ENCODE measurements at places on chromosomes 16 and 17.
A peak's percentile ranks its signal among the peaks of the same experiment; 100 is the strongest.

DNA sequence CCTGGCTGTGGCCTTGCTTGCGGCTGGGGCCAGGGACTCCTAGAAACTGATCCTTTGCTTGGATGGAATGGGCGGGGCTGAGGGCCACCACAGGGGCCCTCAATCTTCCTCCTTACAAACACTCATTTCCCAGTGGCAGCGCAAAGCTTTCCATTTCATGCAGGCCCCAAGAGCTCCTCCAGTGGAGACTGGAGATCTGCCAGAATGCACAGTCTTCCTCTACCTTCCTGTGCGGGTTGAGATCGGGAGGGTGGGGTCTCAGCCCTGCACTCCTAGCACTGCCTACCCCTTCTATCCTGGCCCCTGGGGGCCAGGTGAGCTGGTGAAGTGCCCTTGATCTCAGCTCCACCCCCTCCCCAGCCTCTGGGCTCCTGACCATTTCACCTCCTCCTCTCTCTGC is 1.7 kb downstream of the NRN1L start:
- DNase-seq, result no peak

- DNase-seq, result no peak
Measured at GRCh38 chr17:7238420-7239090, 702 bp downstream of the PHF23 start.

GRCh38 chr17:81170727-81171494 is 4.9 kb upstream of the AATK start:
- peak; percentile 50 for DNase-seq

DNA sequence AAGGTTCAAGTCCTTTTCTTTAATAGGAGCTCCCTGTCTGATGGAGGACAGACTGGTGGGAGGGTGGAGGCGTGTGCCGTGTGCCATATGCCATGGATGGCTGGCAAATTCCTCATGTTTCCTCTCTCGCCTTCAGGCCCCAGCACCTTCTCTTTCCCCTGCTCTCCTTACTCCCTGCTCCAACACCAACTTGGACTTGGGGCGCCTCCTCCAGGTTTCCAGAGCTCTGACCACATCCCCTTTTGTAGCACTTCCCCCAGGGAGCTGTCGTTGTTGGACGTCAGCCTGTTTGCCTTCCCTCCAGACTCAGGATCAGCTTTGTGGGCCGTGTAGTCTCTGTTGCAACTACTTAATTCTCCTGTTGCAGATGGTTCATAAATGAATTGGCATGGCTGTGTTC is 30.7 kb downstream of the TMC7 start:
- DNase-seq, result no peak

DNA sequence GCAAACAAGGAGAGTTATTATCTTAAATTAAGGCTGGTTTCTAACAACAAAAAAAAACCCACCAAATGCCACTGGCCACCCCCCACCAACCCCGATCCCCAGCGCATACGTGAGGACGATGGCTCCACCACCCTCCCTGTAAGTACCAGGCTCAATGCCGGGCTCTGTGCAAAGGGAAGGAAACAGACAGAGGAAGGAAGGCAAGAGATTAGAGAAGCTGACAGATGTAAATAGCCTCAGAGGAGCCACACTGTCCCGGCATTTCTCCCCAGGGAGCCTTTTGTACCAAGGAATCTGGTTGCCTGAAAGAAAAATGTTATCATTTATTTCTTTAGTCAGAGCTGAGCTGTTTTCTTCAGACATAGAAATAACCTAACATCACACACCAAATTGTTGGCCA is 13.1 kb downstream of the SOST start:
- no peak for DNase-seq

GRCh38 chr17:9090641-9091096 is 69.4 kb downstream of the NTN1 start:
- no peak for DNase-seq

DNA sequence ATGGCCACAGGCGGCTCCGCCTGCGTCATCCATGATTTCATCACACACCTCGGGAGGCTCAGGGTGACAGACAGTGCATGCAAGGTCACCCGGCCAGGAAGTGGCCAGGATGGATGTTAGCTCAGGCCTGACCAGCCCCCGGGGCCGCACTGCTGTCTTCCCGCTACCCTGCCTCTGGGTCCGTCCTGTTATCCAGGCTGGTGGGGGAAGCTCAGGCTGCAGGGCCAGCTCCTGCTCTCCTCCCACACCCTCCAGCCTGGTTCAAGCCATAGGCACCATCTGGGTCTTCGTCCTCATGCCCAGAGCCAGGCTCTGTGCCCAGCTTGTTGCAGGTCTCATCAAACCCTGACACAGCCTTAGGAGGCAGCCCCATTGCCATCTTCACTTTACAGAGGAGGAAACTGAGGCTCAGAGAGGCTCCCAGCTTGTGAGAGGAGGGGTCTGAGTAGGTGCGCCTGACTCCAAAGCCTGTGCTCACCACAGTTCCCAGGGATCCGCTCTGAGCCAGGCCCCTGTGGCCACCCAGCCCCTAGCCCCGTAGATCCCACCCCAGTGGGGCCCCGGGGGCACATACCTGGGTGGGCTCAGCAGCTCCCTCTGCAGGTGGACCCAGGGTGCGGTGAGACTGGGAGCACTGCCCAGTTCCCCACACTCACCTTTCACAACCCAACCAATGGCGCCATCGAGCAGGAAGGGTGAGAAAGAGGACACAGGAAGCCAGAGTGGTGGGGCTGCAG is 412 bp upstream of the ADGRG3 start:
- DNase-seq, result no peak

DNA sequence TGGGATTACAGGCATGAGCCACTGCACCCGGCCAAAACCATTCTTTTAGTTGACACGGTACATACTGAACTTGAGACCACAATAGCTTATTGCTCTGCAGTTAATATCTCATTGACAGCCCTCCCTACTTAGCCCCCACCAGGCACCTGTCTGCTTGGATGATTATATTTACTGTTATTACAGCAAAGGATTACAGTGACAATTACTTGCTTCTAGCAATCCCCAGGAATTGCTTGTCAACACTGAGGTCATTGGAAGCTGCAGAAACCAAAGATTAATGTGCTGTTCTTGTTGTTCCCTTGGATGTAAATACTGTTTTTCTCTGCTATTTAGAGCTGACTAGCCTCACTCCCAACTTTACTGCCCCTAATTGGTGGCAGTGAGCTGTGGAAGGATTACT is 211.2 kb downstream of the LGALS9B start:
- DNase-seq, result no peak

GRCh38 chr16:15041271-15042004 is 14.4 kb downstream of the NTAN1 start:
- peak; percentile 51 for DNase-seq

GRCh38 chr17:73600103-73600871 is 44.0 kb downstream of the SDK2 start:
- no peak for DNase-seq

DNA sequence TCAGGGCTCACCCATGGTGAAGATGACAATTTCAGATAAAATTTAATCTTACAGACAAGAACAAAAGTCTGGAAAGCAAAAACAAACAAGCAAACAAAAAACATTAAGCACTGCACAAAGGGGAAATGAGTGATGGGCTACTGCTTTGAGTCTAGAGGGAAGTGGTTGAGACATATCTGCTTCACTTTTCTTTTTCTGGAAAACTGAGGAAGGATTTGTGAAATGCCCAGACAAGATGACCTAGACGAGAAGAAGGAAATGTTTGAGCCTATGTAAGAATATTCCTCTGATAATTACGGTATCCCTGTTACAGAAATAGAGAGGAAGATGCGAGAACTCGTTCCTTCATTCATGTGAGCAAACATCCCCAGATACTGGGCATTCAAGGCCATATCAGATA is 11.5 kb upstream of the HYDIN start:
- DNase-seq, result no peak

DNA sequence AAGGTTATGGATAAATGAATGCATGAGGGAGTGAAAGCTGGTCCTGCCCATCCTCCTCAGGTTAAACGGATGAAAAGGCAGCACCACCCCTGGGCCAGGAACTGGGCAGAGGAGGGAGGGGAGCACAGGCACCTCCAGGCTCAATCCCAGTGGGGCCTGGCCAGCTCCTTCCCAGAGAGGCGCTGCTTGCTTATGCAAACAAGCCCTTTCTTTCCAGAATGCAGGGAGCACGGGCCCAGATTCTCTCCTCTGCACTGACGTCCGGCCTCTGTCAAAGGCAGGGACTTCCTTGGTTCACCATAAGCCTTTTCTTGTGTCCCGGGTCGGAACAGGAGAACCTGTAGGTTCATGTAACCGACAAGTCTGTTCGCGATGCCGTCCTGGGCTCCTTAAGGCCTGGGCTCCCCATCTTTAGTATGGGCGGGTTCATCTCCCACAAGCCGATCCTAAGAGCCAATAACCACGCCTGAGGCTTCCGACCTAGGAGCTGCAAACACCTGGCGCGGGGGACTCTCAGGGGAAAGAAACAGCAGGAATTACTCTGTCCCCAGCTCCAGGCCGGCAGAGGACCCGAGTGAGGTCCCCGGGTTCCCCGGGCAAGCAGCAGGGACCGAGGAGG is 16.3 kb downstream of the ENPP7 start:
- DNase-seq, result no peak

- peak; percentile 21 for DNase-seq
Measured at GRCh38 chr16:53973021-53973420, 269.1 kb downstream of the FTO start.

- DNase-seq, result no peak
Measured at GRCh38 chr16:27363797-27364196, 38.2 kb upstream of the IL21R start.

- DNase-seq, result no peak
Measured at GRCh38 chr17:14552306-14552705, 251.4 kb downstream of the HS3ST3B1 start.

- DNase-seq, result no peak
Measured at GRCh38 chr16:86375851-86376250, 134.5 kb upstream of the FOXF1 start.

GRCh38 chr17:20282526-20283308 is 184.6 kb downstream of the LGALS9B start:
- DNase-seq, result no peak

DNA sequence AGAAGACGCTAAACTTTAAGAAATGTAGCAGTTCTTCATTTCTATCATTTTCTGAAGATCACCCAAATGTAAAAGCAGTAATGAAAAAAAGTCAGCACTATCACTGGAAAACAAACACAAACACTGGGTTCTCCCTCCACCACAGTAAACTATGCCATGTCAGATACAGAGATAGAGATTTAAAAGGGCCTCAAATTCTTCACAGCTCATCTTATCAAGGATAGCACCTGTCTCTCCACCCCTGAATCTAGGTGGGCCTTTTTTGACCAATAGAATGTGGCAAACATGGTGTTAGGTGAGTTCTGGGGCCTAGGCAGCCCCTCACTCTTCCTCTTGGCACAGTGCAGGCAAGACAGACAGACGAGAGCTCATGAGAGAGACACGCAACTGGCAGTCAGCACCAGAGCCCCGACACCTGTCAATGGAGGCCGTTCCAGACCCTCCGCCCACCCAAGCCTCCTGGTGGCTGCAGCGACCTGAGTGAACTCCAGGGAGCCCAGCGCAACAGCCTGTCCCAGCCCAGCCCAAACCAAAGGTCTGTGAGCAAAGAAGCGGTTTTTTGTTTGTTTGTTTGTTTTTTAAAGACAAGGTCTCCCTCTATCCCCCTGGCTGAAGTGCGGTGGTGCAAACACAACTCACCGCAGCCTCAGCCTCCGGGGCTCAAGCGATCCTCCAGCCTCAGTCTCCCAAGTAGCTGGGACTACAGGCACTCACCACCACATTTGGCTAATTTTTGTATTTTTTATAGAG is 79.8 kb downstream of the TBC1D16 start:
- DNase-seq, result no peak

- no peak for DNase-seq
Measured at GRCh38 chr17:75514299-75514918, 928 bp downstream of the CASKIN2 start.

DNA sequence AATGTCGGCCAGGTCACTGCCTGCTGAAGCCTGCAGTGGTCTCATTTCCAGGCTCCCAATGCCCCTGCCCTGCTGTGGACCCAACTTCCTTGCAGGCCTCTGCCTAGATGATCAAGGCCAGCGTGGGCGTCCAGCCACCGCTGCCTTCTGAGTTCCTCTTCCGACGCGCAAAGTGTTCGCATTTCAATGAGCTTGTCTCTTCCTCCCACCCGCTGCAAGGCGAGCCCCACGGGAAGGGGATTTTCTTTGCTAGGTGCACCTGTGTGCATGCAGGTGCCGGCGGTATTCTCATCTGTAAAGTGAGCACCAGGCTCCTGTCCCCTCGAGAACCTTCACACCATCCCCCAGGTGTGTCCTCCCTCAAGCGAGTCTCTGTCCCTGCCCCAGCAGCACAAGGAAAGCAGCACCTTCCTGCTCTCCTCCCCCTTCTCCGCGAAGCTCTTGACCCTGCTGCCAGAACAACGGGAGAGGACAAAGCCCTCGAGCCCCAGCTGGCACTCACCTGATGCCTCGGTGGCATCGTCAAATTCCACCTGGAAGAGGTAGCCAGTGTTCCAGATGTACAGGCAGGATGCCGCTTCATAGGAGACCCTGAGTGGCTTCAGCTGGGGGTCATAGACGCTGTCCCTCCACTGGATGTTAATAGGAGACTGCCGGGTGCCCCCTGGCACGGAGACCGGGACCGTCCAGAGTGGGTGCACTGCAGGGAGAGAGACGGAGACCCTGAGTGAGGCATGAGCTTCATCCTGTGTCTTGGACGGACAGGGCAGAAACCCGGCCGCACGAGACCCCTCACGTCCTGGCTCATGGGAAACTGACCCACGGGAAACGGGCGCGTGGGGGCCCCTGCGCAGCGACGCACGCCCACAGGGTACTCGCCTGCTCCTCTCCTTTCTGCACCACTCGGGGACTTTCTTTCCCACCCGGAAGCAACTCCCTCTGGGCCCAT is 9.8 kb downstream of the CA5A start:
- DNase-seq, result no peak

DNA sequence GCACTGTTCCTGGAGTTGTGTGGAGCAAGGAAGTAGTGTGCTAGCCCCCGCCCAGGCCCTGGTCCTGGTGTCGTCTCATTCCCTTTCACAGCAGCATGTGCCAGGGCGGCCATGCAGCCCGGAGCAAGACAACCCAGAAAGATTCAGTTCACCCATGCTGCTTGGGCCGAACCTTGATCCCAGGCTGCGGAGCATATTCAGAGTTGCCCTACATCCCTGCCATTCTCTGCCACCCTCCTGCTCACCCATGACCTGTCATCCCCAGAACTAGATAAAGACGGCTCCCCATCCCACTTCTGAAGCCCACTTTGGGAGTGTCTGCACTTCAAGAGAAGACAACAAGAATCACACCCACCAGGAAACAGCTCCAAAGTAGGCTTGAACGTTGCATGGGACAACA is 2452.5 kb downstream of the TP53TG3F start:
- no peak for DNase-seq

DNA sequence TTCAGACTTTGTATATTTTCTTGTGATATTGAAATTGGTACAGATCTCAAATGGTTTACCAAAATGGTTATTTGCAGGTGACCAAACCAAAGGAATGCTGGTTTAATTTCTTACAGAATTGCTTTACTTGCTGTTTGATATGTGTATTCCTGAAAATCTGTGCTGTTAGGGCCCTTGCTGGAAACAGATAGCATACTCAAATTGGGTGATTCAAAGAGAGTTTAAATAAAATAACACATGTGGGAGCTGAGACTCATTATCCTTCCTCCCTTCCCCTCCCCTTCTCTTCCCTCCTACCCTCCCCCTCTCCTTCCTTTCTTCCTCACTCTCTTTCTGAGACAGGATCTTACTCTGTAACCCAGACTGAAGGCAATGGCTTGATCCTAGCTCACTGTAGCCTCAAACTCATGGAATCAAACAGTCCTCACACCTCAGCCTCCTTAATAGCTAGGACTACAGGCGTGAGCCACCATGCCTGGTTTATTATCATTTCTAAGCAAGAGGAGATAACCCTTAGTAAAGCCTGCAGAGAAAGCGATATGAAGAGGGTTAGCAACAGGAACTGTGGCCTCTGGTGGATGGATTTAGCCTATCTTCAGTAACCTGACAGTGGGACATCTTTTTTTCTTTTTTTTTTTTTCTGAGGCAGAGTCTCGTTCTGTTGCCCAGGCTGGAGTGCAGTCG is 141.9 kb downstream of the BCAS3 start:
- no peak for DNase-seq
